ENCODE measurements at places on chromosomes 1 and 21.

GRCh38 chr1:29387210-29387609 is 150.9 kb downstream of the PTPRU start:
- DNase-seq = no peak

- no peak for DNase-seq
Measured at GRCh38 chr1:89574621-89575020, 50.0 kb downstream of the LRRC8B start.

DNA sequence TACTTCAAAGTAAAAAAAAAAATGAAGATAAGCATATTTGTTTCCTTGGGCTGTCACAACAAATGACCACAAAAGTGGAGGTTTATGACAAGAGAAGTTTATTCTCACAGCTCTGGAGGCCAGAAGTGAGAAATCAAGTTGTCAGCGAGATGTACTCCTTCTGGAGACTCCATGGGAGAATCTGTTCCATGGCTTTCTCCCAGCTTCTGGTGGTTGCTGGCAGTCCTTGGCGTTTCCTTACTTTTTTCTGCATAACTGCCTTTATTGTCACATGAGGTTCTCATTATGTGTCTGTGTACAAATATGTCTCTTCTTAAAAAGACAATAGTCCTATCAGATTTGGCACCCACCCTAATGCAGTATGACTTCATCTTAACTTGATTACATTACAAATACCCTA is 398.3 kb downstream of the KCNT2 start:
- no peak for DNase-seq

- no peak for DNase-seq
Measured at GRCh38 chr1:93419344-93419743, 28.6 kb upstream of the FNBP1L start.

- no peak for DNase-seq
Measured at GRCh38 chr1:213008564-213008963, 7.1 kb downstream of the ANGEL2 start.

- DNase-seq = no peak
Measured at GRCh38 chr1:32345289-32345827, 9.3 kb upstream of the MARCKSL1 start.

GRCh38 chr1:52520148-52520547 is 32.7 kb downstream of the TUT4 start:
- DNase-seq = no peak

GRCh38 chr1:5927506-5928370 is 64.5 kb downstream of the NPHP4 start:
- no peak for DNase-seq

DNA sequence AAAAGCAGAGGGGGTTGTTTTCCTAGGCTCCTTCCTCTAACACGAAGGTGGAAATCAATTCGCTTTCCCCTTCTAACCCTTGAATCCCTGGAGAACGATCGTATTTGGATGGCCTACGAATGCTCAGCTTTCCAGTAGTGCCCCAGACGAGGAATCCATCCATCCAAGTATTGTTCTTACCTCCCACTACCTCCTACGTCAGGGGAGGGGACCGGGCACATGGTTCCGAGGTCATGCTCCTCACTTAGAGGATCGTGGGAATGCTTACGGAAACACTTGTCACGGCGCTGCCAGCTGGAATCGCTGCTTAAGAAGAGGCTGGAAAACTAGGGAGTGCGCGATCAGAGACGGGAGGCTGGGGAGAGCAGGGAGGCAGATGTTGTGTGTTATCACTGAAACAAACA is 47.4 kb downstream of the CAPZB start:
- no peak for DNase-seq

DNA sequence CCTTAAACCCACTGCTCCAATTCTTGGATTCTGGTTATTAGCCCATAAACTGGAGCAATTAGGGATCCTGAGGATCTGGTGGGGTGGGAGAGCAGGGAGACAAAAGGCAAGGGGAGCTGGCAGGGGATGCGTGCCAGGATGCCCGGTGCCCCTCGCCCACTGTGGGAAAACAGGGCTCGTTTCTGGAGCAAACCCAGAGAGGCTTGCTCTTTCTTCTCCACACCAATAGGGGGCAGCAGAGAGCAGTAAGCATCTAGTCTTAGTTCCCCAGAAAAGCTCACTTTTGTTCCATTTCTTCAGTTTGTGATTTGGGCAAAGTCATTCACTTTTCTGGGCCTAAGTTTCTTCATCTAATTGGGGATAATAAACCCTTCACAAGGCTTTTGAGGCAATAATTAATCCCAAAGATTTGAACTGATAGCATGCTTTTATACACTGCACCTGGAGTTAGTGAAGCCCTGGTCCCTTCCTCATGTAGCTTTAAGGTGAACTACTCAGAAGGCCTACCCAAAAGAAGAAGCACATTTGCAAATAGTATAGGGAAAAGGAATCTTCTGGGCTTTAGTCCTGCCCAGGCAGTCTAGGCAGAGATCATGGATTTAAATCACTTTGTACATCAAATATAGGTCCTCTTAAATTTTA is 160.6 kb upstream of the USP24 start:
- no peak for DNase-seq

GRCh38 chr1:236325567-236325966 is 43.8 kb upstream of the ERO1B start:
- no peak for DNase-seq

DNA sequence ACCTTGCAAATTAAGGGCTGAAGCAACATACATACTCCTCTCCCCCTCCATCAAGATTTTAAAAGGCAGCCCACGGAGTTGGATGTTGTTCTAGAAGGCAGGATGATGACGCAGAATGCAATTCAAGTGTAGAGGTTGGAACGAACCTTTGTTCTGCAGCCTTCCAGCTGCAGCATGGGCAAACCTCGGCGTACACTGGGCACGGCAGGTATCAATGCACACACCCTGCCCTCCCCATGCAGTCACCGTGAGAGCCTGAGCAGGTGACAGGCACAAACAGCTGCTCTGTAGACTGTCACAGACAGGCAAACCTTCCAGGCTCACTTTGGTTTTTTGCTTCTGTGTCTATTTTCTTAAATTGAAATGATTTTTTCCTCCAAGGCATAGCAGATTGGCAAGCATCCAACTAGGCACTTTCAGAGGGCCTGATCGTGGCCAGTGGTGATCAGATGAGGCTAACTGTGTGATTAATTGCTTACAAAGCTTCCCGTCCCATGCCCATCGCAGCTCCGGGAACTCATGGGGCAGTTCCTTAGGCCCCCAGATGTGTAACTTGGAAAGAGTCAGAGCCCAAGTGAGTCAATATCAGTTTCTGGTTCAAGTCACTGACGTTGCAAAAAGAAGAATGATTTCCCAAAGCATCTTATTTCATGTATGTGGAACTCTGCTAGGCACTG is 82.3 kb downstream of the ITPKB start:
- DNase-seq = no peak

GRCh38 chr1:85573322-85573721 is 7.2 kb upstream of the CCN1 start:
- DNase-seq = no peak

DNA sequence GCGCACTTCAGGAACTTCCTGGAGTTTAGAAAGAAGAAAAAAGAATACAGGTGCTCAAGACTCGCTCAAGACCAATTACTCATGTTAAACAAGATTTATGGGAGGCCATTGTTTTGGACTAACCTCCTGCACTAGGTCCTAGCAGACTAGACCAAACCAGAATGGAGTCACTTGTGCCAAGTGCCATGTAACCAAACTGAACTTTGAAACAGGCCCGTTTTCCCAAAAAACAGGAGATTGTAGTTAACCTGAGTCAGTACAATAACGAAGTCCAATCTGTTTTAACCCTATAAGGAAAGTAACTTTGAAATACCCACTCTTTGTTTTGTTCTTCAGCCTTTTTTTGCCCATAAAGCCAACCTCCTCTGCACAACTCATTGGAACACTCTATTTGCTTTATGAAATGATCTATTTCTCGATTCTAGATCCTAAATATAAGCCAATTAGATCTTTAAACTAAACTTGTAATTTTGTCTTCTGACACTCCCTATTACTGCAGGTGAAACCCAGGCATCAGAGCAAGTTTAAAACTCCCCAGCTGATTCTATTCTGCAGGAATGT is 695 bp upstream of the NTPCR start:
- DNase-seq = no peak

- no peak for DNase-seq
Measured at GRCh38 chr1:232687728-232688127, 57.8 kb upstream of the SIPA1L2 start.

- no peak for DNase-seq
Measured at GRCh38 chr1:245079021-245079609, 75.7 kb upstream of the KIF26B start.

DNA sequence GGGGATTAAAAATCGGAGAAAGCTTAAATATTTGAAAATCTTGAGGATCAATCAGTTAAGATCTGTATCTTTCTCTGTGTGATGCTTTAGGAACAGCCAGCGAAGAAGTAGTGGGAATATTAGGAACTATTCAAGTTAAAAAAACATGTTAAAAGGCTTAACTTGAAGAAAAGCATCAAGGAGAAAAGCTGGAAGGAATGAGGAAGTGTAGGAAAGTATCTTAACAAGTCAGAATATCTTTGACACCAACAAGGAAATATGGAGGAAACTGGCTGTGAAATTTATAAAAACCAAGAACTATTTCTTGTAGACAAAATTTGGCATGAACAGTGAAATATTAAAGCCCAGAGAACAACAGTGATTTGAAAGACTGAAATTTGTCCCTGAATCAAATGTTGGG is 60.4 kb downstream of the ATF6 start:
- DNase-seq = no peak

DNA sequence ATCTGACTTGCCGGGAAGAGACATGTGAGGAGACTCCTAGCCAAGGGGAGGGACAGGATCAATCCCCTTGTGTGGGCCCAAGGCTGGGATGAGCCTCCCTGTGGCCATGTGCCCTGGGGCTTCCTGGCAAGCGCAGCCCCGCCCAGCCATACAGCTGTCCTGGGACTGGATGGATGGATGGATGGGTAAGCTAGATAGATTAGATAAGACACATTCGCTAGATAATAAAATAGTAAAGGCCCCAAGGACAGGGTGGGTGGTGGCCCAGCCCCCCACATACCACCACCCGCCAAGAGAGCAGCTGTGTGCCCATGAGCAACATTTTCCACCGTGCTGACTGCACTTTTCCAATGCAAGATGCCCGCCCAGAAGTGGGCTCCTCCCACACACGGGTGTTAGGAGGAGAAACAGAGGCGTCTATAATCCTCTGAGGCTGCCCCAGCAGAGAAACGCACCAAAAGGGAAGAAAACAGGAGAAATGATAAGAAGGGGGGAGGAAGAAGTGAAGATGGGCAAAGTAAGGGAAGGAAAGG is 25.1 kb downstream of the ZBTB17 start:
- DNase-seq = peak; percentile 37

Measured in activated T-helper 1 cell treated with Interleukin-2 at 50 U/mL for 16 hours (primary cell).